ENCODE measurements at places on chromosomes 4 and X.

- DNase-seq, result no peak
Measured at GRCh38 chr4:78518561-78518960, 33.0 kb upstream of the ANXA3 start.

- DNase-seq, result no peak
Measured at GRCh38 chrX:54177306-54177705, 5.7 kb downstream of the FAM120C start.

DNA sequence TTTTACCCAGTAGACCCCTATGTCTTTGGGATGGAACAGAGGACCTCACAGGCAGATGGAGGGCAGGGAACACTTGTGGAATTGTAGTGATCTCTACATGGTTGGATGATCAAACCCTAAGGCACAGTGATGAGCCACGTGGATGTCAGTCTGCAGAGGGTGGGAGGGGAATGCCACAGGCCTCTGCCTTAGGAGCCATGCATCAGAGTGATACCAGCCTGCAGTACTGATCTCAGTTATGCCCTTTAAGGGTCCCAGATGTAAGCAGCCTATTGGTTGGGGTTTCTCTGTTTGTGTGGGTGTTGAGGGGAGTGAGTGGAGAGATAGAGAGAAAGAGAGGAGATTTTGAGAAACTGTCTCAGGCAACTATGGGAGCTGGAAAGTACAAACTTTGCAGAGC, 39.9 kb upstream of the XAGE1B start:
- no peak for DNase-seq

- no peak for DNase-seq
Measured at GRCh38 chr4:39495446-39496213, 31.6 kb downstream of the UGDH start.

DNA sequence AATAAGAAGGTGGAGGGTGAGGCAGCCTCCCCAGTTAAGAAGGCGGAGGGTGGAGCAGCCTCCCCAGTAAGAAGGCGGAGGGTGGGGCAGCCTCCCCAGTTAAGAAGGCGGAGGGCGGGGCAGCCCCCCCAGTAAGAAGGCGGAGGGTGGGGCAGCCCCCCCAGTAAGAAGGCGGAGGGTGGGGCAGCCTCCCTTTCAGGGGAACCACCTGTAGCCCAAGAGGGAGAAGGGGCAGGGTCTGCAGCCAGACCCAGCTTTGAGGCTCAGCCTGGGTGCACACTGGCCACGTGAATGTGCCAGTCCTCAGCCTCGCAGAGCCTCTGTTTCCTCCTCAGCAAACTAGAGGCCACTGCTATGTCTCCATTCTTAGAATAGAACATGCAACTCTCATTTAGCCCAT, 52.6 kb downstream of the HMX1 start:
- DNase-seq, result no peak

DNA sequence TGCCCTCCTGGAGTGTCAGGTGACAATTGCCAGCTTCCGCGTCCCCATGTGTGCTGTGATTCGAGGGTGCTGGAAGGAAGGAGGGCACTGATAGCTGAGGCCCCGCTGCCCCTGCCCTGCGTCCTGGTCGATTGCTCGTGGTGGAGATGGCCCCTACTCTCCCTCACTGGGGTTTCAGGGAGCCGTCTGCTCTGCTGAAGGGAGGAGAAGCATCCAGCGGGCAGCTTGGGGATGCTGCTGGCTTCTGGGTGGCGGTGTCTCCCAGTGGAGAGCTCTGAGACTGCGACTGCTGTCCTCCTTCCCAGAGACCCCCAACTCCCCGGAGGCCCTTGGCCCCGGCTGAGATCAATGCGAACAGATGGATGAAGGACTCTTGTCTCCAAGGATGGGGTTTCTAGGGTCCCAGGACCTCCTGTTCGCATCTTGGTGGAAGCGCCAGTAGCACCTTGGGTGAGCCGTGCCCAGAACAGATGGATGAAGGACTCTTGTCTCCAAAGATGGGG, 98.6 kb downstream of the PSAPL1 start:
- DNase-seq, result no peak

GRCh38 chr4:80054375-80054774, 18.7 kb downstream of the ANTXR2 start:
- DNase-seq, result no peak

DNA sequence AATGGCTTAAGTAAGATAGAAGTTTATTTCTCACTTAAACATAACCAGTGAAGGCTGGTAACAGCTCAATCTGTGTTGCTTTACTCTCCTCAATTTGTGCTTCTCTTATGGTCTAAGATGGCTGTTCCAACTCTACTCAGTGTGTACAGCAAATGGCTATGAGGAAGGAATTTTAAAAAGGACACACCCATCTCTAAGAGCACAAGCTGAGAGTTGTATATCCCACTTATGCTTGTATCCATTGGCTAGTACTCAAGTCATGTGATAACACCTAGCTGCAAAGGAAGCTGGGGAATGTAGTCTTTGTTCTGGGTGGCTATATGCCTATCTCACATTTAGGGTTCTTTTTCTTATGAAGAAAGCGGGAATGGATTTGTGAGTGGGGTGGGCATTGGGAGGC, 63.3 kb downstream of the GPAT3 start:
- DNase-seq, result no peak
